ENCODE measurements at places on chromosomes 16 and 17.

DNA sequence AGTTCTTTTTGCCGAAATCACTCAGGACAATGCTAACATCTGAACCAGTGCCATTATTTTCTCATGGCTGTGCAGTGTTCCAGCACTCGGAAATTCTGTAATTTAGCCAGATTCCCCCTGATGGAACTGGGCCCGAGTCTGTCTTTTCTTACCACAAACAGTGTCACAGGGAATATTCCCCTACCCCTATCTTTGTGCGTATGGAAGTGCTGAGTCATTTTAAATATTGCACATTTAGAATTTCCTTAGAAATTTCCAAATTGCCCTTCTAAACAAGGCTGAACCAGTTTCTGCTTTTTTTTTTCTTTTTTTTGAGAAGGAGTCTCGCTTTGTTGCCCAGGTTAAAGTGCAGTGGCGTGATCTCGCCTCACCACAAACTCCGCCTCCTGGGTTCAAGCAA, 88.0 kb upstream of the CREBBP start:
- DNase-seq = no peak

DNA sequence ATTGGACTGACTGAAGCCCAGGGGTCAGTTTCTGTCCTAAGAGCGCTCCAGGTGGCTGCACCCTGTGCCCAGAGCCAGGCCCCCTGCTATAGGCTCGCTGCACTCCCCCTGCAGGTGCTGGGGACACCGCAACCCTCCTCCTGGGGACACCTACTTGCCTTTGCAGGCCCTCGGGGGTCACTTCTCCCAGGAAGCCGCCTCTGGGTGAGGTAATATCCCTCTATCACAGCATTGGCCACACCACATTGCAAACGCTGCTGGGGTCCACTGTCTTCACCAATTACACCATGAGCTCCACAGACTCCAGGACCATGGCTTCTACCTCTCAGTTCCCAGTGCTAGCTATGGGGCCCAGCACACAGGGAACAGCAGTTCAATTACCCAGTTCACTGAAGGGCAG, 14.9 kb downstream of the USP36 start:
- no peak for DNase-seq

DNA sequence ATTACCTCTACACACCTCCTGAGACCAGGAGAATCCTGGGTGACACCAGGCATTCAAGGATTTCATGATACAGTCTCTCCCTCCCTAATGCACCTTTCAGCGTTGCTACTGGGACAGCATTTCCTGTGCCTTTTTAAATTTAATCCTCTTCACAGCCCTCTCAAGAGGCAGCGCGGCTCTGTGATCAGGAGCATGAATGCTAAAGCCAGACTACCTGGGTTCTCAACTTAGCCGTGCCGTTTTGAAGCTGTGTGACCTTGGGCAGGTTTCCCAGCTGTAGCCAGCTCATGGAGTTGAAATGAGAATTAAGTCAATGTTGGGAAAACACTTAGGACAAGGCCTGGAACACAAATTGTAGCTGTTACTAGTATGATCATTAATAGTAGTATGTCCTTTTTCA, 191.8 kb downstream of the XYLT1 start:
- DNase-seq = no peak

DNA sequence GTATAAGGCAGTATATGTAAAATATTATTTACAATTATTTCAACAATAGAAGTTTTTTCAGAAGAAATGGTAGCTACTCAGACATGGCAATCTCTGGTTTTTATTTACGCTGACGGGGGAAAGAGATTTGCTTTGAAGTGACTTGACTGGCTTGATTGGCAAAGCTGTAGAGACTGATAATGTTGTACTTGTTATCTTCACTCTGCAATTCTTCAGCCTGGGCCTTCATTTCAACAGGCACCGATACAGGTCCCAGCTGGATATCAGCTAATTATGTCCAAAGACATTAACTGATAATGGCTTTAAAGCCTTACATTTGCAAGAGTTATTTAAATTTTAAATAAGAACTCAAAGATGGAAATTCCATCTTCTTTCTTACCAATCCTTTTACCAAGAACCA, 151.4 kb upstream of the HS3ST3A1 start:
- DNase-seq = no peak

GRCh38 chr17:67248291-67248690, 3.3 kb upstream of the HELZ start:
- no peak for DNase-seq

- no peak for DNase-seq
These were observed 3.1 kb downstream of the ADAD2 start for GRCh38 chr16:84194018-84194417.
